Stimulated activated CD8-positive, alpha-beta memory T cell treated with anti-CD3 and anti-CD28 coated beads, Interleukin-4, amount 100 ng/mL, for 1 hour (primary cell): ENCODE measurements at places on chromosomes 1 and 21.

- no peak for DNase-seq
Observed at GRCh38 chr1:116234429-116234828, 123.2 kb downstream of the MAB21L3 start.

DNA sequence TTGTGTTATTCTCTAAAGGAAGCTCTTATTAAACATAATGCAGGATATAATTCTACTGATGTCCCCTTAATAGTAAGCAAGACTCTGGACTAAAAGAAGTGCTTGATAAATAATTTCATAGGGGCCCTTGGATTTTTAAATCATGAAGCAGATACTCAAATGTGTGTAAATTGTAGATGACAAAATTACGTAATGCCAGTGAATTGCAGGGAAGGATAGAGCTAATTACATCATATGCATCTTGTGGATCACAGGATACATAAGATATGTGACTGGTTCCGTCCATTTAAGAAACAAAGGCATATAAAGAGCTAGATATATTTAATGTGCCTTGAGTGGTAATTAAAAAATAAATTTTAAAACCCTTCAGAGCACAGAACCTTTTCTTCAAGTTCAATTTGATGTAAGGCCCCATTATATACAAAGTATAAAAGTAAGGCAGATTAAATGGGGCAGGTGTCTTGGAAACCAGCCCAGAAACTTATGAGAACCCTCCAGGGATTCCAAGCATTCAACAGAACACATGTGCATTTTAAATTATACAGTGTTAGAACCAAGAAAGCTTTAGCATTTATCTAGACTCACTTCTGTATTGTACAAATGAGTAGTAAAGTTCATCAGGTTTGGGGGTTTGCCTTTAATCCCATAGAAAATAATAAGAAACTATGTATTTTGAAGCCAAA, 190.4 kb downstream of the NCAM2 start:
- no peak for DNase-seq

DNA sequence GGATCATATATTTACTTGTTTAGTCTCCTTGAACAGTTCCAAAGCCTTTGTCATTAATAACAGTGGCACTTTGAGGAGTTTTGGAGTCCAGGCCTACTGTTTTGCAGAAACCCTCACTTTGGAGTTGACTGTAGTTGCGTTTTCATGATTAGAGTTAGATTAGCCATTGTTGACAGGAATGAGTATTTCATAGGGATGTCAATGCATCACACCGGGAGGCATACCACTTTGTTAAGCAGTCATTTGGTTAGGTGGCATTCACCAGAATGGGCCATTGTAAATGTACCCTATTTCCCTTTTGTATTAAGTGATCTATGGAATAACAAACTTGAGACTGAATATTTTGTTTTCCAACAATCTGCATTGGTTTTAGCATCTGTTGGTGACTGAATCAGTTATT, 11.8 kb downstream of the MRPS6 start:
- no peak for DNase-seq

DNA sequence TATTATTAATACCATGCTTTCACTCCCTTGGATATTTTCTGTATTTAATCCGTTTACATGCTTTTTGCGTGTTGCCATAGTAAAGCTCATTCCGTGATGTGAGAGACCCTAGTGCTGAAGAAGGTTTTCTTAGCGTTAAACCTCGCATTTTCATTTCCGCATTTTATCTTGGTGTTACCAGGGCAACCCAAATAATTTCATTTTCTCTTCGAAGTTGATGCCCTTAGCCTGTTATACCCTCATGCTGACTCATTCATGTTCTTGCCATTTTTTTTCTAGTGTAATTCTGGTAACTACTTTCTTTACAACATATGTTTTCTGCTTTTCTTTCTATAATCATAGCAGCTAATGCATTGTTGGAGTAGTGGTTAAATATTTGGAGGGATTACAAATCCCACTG, 37.2 kb downstream of the LRRC8C start:
- DNase-seq: no peak

- DNase-seq: no peak
Observed at GRCh38 chr1:244678697-244679096, 25.8 kb downstream of the DESI2 start.

DNA sequence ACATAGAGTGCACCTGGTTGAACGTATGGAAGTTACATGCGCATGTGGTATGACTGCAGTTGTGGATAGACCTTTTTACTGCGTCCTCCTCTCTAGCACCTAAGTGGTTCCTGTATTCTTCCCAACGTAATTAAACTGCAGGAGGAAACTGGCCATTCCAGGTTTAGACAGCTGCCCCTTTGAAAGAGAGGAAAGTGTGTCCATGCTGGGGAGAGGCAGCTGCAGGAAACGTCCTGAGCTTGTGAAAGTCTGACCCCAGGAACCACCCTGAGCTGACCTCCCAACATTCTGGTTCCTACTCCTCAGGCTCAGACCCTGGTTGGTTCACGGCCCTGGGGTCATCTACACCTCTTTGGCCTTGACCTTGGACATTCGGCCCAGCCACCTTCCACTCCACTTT, 309.3 kb downstream of the DISC1 start:
- no peak for DNase-seq

DNA sequence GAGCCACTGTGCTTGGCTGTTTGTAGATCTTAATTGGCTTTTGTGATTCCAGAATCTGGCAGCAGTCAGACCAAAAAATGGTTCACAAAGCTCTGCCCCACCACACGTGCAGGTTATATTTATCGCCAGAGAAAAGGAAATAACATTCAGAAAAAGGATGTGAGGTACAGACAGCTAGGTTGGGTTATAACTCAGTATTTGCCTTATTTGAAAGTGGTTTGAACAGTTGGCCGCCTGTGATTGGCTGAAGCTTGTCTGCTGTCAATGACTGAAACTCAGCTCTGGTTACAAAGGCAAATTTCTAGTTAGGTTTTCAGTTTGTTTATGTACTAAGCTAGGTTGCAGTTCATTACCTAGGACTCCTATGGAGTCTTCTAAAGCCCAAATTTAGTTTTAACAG, 9.6 kb downstream of the SH3BGR start:
- no peak for DNase-seq

DNA sequence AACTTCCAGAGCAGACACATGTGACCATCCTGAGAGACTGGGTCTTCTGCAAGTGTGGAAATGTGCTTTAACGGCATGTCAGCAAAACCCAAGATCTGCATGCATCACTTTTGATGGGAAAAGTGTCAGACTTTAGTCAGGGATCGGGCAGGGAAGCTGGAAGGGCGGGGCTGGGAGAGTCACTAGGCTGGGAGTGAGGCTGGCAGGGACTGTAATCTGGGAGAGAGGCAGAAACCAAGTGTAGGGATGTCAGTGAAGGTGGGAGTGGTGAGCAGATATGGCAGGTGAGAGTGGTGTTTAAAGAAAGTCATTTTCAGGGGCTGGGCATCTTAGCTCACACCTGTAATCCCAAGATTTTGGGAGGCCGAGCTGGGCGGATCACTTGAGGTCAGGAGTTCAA, 11.3 kb downstream of the CDA start:
- no peak for DNase-seq

- DNase-seq: no peak
Observed at GRCh38 chr1:100988121-100988520, 37.5 kb downstream of the DPH5 start.

DNA sequence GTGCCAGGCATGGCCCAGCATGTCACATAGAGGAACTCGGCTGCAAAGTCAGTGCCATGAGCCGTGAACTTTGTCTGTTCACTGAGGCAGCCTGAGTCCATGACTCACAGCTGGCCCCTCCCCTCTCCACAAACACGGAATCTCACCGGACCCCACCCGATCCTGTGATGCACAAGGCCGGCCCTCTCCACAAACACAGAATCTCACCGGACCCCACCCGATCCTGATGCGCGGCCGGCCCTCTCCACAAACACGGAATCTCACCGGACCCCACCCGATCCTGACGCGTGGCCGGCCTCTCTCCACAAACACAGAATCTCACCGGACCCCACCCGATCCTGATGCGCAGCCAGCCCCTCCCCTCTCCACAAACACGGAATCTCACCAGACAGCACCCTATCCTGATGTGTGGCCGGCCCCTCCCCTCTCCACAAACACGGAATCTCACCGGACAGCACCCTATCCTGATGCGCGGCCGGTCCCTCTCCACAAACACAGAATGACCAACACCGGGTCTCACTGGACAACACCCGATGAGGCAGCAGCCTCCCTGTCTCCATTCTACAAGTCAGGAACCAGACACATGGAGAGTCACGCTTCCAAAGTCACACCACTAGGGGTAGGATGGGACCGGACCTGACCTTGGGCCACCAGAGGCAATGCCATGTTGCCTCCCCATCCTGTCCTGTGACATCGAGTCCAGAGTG, 39.6 kb upstream of the GPR153 start:
- no peak for DNase-seq

GRCh38 chr1:159828176-159828575, 1.5 kb downstream of the SLAMF8 start:
- DNase-seq: no peak

DNA sequence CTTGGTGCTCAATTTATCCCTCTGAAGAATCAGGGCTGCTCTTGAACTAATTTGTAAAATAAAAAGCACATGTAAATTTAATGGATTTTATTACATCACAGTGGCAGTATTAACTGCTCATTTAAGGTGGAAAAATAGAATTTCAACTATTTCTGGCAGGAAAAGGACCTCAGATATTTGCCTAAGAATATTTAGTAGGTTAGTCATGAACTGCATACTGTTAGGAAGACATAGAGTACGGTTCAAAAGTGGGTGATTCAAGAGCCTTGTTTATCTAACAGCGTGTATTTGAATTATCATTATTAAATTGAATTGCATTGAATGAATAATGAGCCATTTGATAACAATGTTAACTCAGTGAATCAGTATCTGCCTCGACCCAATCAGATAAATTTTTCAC, 248.8 kb upstream of the PBX1 start:
- no peak for DNase-seq

DNA sequence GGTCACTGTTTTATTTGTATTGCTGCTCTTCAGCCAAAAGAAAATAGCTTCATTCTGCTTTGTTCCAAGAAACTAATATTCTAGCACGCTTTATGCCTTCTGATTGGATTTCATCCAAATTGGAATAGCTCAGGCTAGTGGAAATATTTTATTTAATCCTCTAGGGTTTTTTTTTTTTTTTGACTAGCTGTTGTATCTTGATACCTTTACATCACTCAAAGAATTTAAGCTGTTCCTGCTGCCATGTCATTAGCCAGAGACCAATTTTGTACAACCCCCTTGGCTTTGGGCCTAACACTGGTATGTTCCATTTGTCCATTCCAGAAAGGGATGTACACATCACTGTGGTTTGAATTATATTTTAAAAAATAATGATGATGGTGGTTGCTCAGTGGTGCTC, 103.0 kb downstream of the DISC1 start:
- DNase-seq: no peak

GRCh38 chr1:234262754-234263105, 110.5 kb upstream of the COA6 start:
- DNase-seq: no peak

DNA sequence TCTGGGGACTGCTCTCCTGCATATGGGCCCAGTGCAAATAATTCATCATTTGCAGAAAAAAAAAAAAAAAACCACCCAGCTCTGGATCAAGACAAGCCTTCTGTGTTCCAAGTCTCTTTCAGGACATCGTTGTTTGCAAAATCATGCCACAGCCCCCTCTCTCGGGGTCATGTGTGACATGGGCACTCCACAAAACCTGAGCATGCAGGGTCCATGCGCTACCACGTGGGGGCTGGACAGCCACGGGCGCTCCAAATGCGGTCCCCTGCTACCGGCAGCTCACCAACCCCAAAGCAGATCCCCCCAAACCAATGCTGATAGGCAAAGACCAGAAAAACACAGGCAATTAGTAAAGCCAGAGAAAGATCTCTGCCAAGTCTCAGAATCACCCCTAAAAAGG, 17.6 kb downstream of the NPHP4 start:
- DNase-seq: no peak

- no peak for DNase-seq
Observed at GRCh38 chr1:163745204-163745603, 423.4 kb downstream of the NUF2 start.

DNA sequence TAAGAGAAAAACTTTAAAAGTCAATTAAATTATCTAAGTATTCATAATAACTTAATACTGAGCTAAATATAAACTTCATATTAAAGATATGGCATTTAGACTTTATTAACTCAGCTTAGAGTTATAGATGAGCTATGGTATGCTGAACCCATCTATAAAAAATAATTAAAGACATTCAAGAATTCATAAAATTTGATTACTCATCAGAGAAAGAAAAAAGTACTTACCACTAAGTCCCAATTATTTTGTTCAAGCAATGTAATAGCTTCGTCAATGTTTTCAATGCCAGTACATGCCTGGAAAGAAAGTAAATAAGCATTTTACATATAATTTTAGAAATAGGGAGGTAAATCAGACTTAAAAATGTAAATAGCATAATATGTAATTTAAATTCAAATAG, 102.4 kb downstream of the FAF1 start:
- no peak for DNase-seq

GRCh38 chr21:17429936-17430335, 82.9 kb upstream of the CXADR start:
- DNase-seq: no peak

- no peak for DNase-seq
Observed at GRCh38 chr1:202888221-202888530, 773 bp downstream of the RABIF start.

DNA sequence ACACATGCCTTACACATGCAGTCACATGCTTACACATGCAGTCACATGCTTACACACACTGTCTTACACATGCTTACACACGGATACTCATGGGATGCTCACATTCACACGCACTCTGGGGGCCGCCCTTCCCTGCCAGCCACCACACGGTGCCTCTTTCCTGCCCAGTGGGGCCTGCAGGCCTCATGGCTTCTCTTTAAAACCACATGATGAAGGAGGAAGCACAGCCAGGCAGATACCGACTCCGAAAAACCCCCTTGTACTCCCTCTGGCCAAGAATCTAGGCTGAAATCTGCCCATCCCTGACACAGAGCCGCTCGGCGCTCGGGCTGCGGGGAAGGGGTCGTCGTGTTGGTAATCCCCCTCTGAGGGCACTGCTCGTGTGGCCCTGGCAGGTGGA, 113.0 kb downstream of the PRDM16 start:
- no peak for DNase-seq

DNA sequence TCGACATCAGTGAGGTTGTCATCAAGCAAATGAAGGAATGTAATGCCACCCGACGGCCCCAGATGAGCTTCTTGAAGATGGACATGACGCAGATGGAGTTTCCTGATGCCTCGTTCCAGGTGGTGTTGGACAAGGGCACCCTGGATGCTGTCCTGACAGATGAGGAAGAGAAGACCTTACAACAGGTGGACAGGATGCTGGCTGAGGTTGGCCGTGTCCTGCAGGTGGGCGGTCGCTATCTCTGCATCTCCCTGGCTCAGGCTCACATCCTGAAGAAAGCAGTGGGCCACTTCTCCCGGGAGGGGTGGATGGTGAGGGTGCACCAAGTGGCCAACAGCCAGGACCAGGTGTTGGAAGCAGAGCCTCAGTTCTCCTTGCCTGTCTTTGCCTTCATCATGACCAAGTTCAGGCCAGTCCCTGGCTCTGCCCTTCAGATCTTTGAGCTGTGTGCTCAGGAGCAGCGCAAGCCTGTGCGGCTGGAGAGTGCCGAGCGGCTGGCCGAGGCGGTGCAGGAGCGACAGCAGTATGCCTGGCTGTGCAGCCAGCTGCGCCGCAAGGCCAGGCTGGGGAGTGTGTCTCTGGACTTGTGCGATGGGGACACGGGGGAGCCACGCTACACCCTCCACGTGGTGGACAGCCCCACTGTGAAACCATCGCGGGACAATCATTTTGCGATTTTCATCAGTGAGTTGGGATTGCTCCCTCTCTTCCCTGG, 2.5 kb downstream of the METTL13 start:
- no peak for DNase-seq

GRCh38 chr1:44696789-44697345, 22.4 kb downstream of the ARMH1 start:
- no peak for DNase-seq

- DNase-seq: no peak
Observed at GRCh38 chr1:10339815-10340214, 59.0 kb upstream of the PGD start.
